ENCODE measurements at places on chromosomes 16 and 17.

DNA sequence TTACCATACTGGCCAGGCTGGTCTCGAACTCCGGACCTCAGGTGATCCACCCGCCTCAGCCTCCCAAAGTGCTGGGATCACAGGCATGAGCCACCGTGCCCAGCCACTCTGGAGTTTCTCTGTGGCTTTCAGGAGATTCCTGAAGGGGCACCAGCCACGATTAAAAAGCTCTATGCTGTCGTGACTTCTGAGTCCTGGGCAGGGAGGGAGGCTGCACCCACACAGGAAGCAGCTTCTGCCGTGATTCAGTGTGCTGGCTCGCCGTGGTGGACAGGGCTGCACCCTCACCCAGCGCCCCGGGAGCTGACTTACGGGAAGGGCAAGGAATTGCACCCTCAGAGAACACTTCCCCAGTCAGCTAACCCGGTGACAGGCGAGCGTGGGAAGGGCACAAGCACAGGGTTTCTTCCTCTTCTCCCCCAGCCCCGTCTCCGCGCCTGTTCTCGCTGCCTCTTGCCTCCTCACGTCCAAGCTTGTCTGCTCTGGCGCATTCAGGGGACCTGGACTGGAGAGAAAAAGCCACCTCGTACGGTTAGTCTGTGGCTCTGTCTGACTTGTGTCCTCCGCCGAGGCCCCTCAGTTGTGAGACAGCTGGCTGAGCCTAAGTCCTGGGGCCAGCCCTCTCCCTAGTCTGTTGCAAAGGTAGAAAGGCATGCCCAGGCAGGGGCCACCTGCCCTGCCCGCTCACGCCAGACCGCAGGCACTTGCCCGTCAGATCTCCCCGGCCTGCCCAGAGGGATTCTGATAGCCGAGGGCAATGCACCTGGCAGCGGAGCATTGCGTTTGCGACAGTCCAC is 145.0 kb downstream of the SEC14L1 start:
- DNase-seq, result no peak

- DNase-seq, result no peak
Observed at GRCh38 chr17:80839511-80839941, 152.1 kb upstream of the CHMP6 start.

DNA sequence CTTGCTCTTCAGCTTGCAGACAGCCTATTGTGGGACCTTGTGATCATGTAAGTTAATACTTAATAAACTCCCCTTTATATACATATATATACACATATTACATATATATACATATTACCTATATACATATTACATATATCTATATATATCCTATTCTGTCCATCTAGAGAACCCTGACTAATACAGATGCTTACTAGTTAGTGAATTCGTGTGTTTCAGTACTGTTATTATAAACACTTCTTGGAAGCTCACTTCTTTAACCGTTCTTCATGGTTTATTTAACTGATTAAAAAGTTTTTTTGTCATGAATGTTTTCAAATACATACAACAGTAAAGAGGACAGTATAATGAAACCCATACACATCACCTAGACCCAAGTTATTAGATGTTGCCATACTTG is 12.6 kb downstream of the ORC6 start:
- no peak for DNase-seq

- DNase-seq, result no peak
Observed at GRCh38 chr17:4583782-4584100, 588 bp upstream of the SMTNL2 start.

DNA sequence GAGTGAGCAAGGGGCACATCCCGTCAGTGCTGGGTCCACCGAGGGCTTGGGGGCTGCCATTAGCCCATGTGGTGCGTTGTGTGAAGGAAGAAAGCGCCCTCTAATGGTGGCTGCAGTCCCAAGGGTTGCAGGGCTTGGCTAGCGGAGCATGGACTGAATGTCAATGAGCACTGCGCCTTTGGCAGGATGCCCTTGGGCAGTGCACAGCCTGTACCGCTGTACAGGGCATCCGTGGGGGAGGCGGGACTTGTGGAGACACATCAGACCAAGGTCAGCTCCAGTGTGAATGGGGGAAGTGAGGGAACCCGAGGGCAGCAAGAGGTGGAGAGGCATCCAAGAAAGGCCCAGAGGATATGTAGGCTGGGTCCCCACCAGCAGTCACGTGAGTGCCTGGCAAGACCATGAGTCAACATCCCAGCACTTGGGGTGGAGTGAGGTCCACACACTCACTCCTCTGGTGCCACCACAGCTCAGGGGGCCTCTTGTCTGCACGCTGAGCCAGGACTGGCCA is 75.5 kb upstream of the MED9 start:
- no peak for DNase-seq
